ENCODE measurements at places on chromosomes 5 and 9.

DNA sequence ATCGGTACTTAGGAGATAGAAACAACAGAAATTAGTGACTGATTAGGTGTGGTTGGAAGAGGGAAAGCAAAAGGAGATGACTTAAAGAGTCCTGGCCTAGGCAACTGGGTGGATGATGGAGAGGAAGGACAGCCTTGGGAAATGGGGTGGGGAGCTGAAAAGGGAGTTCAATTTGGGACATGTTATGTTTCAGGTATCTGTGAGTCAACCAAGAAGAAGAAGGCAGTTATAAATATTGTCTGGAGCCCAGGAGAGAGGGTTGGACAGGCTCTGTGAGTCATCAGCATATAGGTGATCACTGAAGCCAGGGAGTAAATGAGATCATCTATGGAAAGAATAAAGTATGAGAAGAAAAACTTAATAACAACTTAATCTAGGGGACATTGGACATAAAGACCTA, 357.7 kb downstream of the NPR3 start:
- no peak for DNase-seq

GRCh38 chr9:113350107-113350661, 843 bp downstream of the BSPRY start:
- no peak for DNase-seq

DNA sequence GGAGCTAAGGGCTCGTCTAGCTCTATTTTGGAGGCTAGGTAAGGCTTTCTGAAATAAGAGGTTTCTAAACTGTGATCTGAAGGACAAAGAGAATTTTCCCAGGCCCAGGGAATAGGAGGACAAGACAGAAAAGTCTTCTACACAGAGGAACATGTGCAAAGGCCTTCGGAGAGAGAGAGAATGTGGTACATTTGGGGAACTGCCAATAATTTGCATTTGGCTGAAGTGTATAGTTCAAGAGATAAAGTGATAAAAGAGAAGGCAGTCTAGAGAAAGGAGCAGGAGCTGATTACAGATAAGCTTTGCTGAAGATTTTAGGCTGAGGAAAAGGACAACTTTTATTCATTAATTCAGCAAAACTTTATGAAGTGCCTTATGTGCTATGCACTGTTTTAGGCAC, 214.4 kb upstream of the ELL2 start:
- no peak for DNase-seq

DNA sequence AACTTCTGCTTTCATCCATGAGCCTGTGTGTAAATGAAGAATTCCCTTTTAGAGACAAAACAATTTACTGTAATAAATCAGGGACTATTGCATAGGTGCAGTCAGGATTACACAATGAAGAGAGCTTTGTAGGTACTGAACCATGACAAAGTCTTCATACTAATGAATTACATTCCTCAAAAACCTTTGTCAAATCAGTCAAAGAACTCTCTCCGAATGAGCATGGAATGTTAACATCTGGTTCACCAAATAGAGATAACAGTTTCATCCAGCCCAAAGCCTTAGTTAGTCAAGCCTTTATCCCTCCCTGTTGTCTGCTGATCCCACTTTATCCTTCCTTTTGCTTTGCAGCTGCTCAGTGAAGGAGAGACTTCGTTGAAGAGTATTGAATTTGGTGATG, 62.9 kb upstream of the DMRTA1 start:
- no peak for DNase-seq

DNA sequence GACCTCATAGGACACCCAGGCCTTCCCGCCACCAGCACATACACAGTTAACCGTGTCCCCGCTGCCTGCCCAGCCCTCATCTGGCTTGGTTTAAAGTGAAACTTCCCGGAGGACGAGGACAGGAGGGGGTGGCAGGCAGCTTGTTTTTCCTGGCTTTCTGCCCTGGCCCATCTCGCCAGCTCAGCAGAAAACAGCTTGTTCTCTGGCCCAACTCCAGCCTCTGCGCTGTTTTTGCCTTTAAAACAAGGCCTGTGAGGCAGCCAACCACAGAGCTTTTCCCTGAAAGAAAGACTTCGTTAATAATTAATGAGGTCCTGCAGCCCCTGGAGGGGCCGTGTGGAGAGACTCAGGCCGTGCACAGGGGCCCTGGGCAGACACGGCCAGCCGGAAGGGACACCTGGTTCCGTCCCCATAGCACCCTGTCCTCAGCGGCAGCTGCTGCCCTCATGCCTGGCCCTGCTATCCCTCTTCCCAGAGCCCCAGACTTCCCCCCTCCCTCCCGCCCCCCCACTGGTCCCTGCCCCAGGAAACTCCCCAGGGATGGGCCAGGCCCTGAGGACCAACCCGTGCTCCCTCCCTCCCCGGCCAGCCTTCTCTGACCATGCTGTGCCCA, 108.7 kb downstream of the RXRA start:
- no peak for DNase-seq

DNA sequence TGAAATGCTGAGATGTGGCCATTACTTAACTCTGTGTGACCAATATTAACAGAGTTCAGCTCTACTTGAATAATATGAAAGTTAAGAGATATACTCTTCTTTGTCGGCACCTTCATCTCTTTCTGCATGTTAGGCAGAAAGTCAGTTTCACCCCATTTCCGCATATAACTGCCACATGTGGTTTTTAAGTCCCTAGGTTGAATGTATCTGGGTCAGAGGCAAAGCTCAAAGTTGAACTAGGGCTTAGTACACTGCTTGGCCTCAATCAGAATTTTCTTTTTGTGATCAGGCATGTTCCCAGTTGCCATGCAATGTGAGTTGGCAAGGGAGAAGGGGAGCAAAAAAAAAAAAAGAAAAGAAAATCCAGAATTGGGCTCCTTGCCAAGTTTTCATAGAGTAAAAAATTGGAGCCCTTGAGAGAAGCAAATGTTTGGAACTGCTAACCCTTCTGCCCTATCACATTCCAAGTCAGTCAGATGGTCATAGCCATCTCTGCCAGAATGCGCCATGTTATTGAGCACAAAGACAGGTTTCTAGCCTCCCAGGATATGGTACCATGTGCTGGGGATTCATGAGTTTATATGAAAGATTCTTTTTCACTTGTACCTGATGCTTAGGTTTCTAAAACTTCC, 251.2 kb upstream of the RORB start:
- no peak for DNase-seq

DNA sequence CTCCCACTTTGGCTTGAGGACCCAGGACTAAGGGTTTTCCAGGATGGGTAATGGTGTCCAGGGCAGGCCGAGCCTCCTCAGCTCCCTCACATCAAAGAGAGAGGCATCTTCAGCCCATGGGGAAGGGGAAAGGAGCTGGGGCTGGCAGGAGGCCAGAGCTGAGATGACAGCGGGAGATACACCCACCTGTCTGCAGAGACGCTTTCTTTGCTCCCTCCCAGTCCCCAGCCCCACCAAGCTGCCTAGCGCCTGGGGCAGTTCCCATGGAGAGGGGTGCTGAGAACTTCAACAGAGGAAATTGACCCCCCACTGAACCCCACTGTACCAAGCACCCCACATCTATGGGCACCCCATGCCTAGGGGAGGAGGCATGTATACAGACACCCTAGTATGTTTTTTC, 10.6 kb downstream of the PCDH1 start:
- DNase-seq = no peak

DNA sequence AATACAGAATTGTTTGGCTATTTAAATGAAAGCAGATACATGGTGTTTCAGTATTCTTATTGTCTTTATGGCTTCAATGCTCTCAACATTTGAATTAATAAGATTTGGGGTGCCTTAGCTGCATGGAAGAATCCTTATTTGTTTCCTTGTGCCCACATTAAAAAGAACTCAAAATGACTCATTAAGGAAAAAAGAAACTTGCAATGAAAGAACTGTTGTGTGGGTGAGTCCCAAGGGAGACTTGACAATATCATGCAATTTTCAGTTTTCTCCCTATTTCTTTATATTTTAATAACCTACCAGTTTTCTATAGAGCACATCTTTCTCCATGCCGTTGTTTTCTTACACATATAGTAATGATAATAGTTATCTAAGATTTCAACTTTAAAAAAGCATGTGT, 404.0 kb downstream of the PDE4D start:
- no peak for DNase-seq

- no peak for DNase-seq
These were observed 631.1 kb downstream of the ACTL7B start for GRCh38 chr9:108224716-108225115.

- DNase-seq = no peak
These were observed 20.3 kb upstream of the RNF20 start for GRCh38 chr9:101513351-101513750.

DNA sequence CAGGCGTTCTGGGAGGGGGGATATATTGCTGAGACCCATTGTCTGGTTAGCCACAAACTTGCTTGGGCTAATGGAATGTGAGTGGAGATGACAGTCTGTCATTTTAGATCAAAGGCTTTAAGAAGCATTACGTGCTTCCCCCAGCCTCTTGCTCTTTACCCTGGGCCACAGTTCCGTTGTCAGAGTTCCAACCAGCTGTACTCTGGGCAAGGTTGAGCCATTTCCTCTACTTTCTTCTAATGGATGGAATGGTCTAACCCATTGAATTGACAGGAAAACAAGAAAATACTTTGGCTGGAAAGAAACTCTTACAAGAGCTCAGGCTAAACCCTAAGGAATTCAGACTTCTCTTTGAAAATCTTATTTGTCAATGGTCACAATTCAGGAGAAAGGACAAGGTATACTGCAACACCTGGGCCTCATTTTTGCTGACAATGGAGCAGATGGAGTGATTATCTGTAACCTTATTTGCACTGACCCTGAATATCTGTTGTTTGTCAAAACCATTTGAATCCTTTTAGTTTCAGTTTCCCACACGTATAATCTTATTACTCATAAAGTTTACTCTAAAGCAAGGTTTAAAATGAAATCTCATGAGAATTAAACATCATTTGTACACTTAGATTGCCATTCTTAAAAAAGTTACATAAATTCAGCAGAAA, 231.4 kb downstream of the PDE4D start:
- no peak for DNase-seq

- DNase-seq = no peak
These were observed 18.5 kb downstream of the OLFM1 start for GRCh38 chr9:135105938-135106491.

DNA sequence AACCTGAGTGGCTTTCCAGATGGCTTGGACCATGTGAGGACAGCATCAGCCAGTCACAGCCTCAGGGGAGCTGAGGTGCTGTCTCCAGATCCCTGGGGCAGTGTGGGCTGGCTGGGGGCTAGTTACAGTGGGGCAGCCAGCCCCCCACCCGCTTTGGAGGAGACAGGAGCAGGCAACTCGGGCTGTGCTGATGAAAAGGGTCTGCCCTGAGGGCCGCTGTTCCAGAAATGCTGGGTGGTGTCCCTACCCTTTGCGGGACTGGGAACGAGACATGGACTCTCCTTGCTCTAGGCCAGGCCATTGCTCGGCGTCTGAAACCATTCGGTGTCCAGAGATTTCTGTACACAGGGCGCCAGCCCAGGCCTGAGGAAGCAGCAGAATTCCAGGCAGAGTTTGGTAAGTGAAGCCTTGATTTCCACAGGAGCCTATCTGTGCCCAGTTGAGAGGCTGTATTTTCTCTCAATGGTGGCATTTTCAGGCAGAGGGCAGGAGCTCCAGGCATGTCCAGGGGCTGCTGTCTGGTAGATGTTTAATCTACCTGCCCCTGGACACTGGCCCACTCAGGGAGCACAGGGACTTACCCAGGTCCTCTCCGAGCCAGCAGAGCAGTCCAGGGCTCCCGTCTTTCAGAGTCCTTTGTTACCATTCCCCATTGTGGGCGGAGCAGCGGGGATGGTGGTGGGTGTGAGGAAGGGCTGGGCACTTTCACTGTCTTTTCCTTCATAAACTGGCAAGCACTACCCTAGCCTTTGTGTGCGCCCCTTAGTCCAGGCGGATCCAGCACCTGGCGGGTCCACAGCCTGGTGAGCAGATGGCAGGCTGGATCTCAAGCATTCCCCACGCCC, 7.2 kb downstream of the GRHPR start:
- no peak for DNase-seq

DNA sequence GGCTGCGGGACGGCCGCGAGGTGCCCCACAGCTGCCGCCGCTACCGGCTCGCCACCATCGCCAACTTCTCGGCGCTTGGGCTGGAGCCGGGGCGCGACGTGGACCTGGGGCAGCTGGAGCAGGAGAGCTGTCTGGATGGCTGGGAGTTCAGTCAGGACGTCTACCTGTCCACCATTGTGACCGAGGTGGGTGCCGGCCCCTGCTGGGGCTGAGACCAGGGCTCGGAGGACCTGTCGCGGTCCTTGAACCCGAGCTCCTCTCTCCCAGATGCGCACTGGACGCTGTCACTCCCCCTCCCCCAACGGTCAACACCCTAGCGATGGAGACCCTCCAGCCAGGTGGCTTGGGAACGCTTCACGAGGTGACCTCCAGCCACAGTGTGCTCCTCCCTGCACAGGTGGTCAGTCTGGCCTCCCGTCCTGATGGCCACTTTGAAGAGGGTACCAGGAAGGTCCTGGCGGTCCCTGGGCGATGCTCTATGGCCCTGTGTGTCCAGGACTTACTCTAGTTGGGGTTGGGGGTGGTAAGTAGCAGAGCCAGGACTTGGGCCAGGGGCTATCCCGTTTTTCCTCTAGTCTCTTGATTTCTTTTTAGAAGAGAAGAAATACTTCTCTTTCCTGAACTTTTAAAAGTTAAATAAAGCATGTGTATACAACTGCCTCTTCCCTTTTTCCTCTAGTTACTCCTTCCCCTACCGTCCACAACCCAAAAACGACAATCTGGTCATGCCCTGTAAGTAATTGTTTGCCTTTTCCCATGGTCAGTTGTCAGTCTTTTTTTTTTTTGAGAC, 866 bp downstream of the SLC22A5 start:
- DNase-seq = no peak

DNA sequence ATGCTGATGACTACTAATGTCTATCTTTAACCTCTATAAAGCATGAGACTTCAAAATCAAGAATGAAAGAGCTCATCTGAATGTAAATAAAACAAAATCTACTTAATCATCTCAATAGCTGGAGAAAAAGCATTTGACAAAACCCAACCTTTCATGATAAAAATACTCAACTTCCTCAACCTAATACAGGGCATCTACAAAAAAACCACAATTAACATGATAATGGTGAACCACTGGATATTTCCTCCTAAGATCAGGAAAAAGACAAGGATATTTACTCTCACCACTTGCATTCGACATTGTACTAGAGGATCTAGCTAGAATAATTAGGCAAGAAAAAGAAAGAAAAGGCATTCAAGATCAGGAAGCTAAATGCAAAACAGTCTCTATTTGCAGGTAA, 49.3 kb downstream of the FAM169A start:
- no peak for DNase-seq

DNA sequence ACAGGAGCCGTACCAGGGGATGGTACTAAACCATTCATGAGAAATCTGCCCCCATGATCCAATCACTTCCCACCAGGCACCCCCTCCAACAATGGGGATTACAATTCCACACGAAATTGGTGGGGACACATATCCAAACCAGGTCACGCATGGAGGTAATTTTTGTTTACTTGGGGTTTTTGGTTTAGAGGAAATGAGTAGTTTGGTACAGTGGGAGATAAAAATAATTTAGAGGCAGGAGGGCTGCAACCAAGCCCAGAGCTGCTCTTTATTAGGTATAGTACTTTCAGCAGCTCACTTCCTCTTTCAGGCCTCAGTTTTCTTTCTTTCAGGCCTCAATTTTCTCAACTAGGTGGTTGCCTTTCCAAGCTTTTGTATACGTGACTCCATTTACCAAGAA, 23.2 kb downstream of the PRUNE2 start:
- no peak for DNase-seq

All from CD4-positive, alpha-beta T cell treated with Interleukin-6 at 100 ng/mL for 8 hours (primary cell).